Activated naive CD4-positive, alpha-beta T cell treated with anti-CD3 and anti-CD28 coated beads, Interleukin-2, amount 10 ng/mL, durations not matched to agents 7 days and 5 days (primary cell): ENCODE measurements at places on chromosomes 11 and 22.

- no peak overlapping the region for H3K4me3 ChIP-seq
- no peak overlapping the region for H3K27ac ChIP-seq
- H3K4me1 ChIP-seq, result no peaks in the 10 kb centered on the region
- H3K27me3 ChIP-seq, result no peaks in the 10 kb centered on the region
Measured at GRCh38 chr11:115524572-115524971, 20.4 kb upstream of the CADM1 start.

GRCh38 chr22:35882211-35883030, 146.2 kb downstream of the RBFOX2 start:
- peaks cover 4% of the 10 kb centered on the region for H3K27me3 ChIP-seq
- no peak overlapping the region for H3K27ac ChIP-seq
- no peak for DNase-seq
- H3K4me1 ChIP-seq, result peaks cover 14% of the 10 kb centered on the region
- H3K4me3 ChIP-seq, result no peak overlapping the region
- no peaks in the 10 kb centered on the region for H3K36me3 ChIP-seq

- no peak overlapping the region for H3K4me3 ChIP-seq
- no peak for DNase-seq
- H3K36me3 ChIP-seq, result no peaks in the 10 kb centered on the region
Measured at GRCh38 chr11:4436411-4436810, 12.7 kb upstream of the OR52K2 start.

DNA sequence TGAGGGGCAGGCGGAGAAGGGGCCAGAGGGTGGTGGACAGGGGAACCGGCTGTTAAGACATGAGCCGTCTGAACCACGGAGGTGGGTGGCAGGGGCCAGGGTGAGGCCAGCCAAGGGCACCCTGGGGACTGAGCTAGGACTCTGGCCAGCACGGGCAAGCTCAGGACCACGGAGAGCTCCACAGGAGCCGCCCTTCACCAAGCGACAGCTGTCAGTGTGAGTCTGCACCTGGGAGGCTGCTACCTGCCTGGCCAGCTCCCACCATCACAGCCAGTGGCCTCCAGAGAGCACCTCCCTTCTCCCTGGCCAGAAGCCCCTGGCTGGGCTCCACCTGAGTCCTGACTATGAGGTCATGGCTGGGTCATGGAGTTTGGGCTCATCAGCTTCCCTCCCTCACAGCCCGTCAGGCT, 21.6 kb downstream of the MGAT3 start:
- H3K4me3 ChIP-seq, result no peak overlapping the region
- peaks cover under 1% of the 10 kb centered on the region for H3K27me3 ChIP-seq
- DNase-seq, result peak; percentile 68

DNA sequence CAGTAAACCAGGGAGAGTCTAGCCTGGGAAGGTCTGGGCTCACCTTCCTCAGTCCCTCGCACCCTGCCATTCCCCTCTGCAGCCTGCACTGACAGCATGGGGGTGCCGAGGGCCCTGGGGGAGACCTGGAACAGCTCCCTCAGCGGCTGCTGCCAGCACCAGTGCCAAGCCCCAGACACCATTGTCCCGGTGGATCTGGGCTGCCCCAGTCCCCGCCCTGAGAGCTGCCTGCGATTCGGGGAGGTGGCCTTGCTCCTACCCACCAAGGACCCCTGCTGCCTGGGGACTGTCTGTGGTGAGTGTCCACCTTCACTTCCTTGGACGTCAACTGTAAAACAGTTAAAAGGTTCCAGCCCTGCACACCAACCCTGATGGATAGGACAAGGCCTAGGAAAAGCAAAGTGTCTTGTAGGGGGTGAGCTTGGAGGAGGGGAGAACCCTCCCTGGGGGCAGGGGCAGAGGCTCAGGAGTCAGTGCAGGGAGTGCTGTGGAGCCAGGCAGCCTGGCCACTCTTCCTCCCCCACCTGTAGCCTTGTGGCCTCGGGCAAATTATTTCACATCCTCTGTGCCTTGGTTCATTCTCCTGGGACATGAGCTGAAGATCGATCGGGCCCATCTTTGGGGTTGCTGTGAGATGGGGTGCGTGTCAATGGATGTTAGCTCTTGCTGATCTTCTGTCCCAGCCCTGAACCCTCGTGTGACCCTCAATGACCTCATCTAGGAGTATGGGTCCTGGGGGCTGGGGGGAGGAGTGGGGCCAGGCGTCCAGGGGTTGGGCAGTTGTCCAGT, 85.2 kb upstream of the MYOD1 start:
- no peaks in the 10 kb centered on the region for H3K4me1 ChIP-seq
- DNase-seq, result no peak
- H3K4me3 ChIP-seq, result no peak overlapping the region

GRCh38 chr22:36016684-36017083, 11.9 kb downstream of the RBFOX2 start:
- H3K27ac ChIP-seq, result no peak overlapping the region
- peaks cover 2% of the 10 kb centered on the region for H3K4me1 ChIP-seq
- DNase-seq, result no peak

GRCh38 chr22:50503475-50504145, 3.9 kb downstream of the LMF2 start:
- H3K4me1 ChIP-seq, result peaks cover 10% of the 10 kb centered on the region
- peak; percentile 47 for DNase-seq
- H3K27me3 ChIP-seq, result no peaks in the 10 kb centered on the region
- H3K27ac ChIP-seq, result no peak overlapping the region
- H3K36me3 ChIP-seq, result peaks cover 8% of the 10 kb centered on the region

DNA sequence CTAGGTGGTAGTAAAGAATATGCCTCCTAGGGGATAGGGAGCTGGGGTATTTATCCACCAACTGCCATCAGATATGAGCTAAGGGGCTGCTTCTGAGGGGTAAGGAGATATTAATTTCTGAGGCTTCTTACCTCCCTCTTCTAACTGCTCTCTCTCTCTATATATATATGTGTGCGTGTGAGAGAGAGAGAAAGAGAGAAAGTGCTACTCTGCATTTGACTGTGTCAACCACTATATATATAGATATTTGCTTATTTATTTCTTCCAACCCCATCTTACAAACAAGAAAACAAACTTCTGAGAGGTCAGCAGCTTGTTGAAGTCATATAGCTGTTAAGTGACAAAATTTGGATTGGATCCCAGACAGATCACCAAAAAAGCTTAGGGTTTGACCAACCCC, 5.9 kb upstream of the HEPACAM start:
- H3K27me3 ChIP-seq, result peaks cover 30% of the 10 kb centered on the region
- no peak for DNase-seq
- no peak overlapping the region for H3K27ac ChIP-seq
- H3K36me3 ChIP-seq, result peaks cover 2% of the 10 kb centered on the region
- peaks cover 13% of the 10 kb centered on the region for H3K4me1 ChIP-seq

- H3K27me3 ChIP-seq, result peaks cover 32% of the 10 kb centered on the region
- H3K36me3 ChIP-seq, result no peaks in the 10 kb centered on the region
- H3K27ac ChIP-seq, result peak overlapping the region; percentile 24
- no peak overlapping the region for H3K4me3 ChIP-seq
- peaks cover 37% of the 10 kb centered on the region for H3K4me1 ChIP-seq
Measured at GRCh38 chr11:118939404-118939915, 13.7 kb upstream of the BCL9L start.

- no peak overlapping the region for H3K27ac ChIP-seq
- no peak for DNase-seq
- no peak overlapping the region for H3K4me3 ChIP-seq
Measured at GRCh38 chr11:12682737-12683500, 8.7 kb downstream of the TEAD1 start.

- no peaks in the 10 kb centered on the region for H3K4me1 ChIP-seq
- no peak overlapping the region for H3K27ac ChIP-seq
- H3K36me3 ChIP-seq, result no peaks in the 10 kb centered on the region
- DNase-seq, result no peak
Measured at GRCh38 chr22:31045900-31046538, 35.1 kb upstream of the SMTN start.

DNA sequence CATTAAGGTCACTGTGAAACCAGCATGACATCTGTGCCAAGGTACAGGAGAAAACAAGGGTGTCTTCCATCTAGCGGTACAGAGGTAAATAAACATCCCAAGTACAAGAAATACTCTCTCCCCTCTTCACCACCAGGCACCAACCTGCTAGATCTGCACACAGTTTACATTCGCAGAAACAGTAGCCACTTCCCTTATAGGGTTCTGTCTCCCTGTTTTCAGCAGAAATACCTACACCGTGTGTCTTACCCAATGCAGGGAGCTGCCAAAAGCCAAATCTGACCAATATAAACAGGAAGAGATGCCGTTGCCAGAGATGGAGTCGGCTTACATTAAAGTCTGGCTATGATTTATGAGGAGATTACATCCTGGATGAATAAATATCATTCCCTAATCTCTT, 1.2 kb downstream of the SCN4B start:
- peaks cover 9% of the 10 kb centered on the region for H3K4me1 ChIP-seq
- no peak overlapping the region for H3K4me3 ChIP-seq
- H3K27ac ChIP-seq, result no peak overlapping the region
- peaks cover 100% of the 10 kb centered on the region for H3K27me3 ChIP-seq

DNA sequence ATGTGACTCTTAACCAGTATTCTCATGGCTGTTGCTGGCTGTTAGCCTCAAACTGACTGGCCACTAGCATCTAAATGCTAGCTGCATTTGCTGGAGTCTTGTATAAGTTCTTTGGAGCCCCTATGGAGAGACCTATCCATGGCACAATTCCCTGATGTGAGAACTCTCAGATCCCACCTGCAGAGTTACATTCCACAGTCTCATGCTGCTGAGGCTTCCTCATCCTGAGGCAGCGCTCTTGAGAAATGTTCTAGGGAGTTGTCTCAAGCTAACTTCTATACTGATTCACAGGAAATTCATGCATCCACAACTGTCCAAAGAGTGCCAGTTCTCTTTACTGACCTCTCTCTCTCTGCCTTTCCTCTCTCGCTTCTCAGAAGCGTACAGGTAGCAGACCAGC, 218.0 kb upstream of the PITPNB start:
- H3K4me1 ChIP-seq, result no peaks in the 10 kb centered on the region
- H3K27me3 ChIP-seq, result peaks cover 4% of the 10 kb centered on the region
- DNase-seq, result no peak
- H3K4me3 ChIP-seq, result no peak overlapping the region
- H3K27ac ChIP-seq, result no peak overlapping the region

DNA sequence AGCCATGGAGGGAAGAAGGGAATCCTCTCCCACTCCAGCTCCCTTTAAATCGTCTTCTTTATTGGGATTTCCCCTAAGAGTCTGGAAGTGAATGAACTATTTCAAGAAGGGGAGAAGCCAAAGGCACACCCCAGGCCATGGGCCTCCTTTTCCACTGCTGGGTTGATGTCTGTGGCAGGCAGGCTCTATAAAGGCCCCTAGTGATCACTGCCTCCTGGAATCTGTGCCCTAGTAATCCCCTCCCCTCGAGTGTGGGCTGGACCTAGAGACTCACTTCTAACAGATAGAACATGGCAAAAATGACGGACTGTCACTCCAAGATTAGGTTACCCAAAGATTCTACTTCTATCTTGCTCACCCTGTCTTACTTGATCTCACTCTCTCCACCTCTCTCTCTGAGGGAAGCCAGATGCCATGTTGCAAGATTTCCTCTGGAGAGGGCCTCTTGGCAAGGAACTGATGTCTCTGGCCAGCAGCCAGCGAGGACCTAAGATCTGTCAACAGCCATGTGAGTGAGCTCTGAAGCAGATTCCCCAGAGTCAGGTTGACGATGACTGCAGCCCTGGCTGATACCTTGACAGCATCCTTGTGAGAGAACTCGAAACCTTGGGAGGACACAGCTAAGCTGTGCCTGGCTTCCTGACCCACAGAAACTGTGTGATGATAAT, 444.8 kb downstream of the SOX6 start:
- no peaks in the 10 kb centered on the region for H3K27me3 ChIP-seq
- H3K4me3 ChIP-seq, result no peak overlapping the region
- DNase-seq, result no peak
- H3K36me3 ChIP-seq, result no peaks in the 10 kb centered on the region

DNA sequence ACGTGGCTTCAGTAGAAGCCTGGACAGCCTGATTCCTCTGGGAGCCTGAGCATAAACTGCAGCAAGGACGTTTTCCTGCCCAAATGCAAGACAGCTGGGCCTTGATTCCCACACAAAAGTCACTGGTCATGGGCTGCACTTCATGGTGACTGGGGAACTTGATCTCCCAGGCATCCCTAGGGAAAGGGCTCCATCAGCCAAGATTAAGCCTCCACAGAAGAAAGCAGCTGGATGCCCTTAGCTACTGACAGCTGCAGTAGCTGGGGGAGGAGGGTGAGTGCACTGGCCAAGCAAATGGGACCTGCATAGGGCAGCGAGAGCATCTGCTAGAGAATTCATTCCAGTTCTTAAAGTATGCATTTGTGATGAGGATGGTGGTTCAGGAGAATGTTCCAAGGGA, 267.4 kb upstream of the ISX start:
- no peak overlapping the region for H3K4me3 ChIP-seq
- H3K36me3 ChIP-seq, result no peaks in the 10 kb centered on the region
- no peaks in the 10 kb centered on the region for H3K4me1 ChIP-seq
- H3K27ac ChIP-seq, result no peak overlapping the region

DNA sequence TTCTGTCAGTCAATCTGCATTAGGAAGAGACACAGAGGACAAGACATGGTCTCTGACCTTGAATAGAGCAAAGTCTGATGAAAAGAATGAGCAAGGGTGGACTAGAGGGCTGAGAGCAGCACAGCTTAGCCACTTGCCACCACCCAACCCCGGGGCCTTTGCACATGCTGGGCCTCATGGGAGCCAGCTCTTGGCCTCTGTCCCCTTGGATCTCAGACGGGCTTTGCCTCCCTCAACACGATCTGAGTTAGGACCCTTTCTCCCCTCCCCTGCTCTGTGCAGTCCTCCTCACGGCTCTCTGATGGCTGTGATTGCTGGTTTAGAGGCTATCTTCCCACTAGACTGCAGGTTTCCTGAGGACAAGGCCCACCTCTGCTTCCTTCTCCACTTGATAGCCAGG, 131.6 kb upstream of the B3GAT1 start:
- H3K4me1 ChIP-seq, result no peaks in the 10 kb centered on the region
- no peak for DNase-seq
- H3K27me3 ChIP-seq, result peaks cover 15% of the 10 kb centered on the region
- no peak overlapping the region for H3K27ac ChIP-seq

- H3K27ac ChIP-seq, result peak overlapping the region; percentile 90
- H3K36me3 ChIP-seq, result peaks cover 20% of the 10 kb centered on the region
- DNase-seq, result no peak
- H3K4me1 ChIP-seq, result peaks cover 27% of the 10 kb centered on the region
Measured at GRCh38 chr22:30436196-30436595, 10.6 kb downstream of the MTFP1 start.

- no peak overlapping the region for H3K27ac ChIP-seq
- H3K4me1 ChIP-seq, result no peaks in the 10 kb centered on the region
- no peaks in the 10 kb centered on the region for H3K36me3 ChIP-seq
- no peaks in the 10 kb centered on the region for H3K27me3 ChIP-seq
- no peak overlapping the region for H3K4me3 ChIP-seq
Measured at GRCh38 chr11:97615546-97615945, 1225.7 kb downstream of the JRKL start.

- no peaks in the 10 kb centered on the region for H3K36me3 ChIP-seq
- DNase-seq, result no peak
- no peak overlapping the region for H3K27ac ChIP-seq
- H3K27me3 ChIP-seq, result no peaks in the 10 kb centered on the region
- no peak overlapping the region for H3K4me3 ChIP-seq
Measured at GRCh38 chr11:92128026-92128425, 96.6 kb upstream of the FAT3 start.

GRCh38 chr11:64334764-64335735, 5.0 kb upstream of the CCDC88B start:
- H3K4me1 ChIP-seq, result peaks cover 36% of the 10 kb centered on the region
- H3K4me3 ChIP-seq, result no peak overlapping the region
- H3K27me3 ChIP-seq, result no peaks in the 10 kb centered on the region
- no peak overlapping the region for H3K27ac ChIP-seq
- peaks cover 17% of the 10 kb centered on the region for H3K36me3 ChIP-seq
